BJ (cell line): ENCODE measurements at places on chromosomes 6 and 20. TPM values are rescaled to one million over a fixed set of nuclear protein-coding genes. Genes with fewer than 3 reads are reported as not detected.

The PHACTR1 gene
- polyA plus RNA-seq, result 0.40 and 0.42 TPM in 2 replicates

DNA sequence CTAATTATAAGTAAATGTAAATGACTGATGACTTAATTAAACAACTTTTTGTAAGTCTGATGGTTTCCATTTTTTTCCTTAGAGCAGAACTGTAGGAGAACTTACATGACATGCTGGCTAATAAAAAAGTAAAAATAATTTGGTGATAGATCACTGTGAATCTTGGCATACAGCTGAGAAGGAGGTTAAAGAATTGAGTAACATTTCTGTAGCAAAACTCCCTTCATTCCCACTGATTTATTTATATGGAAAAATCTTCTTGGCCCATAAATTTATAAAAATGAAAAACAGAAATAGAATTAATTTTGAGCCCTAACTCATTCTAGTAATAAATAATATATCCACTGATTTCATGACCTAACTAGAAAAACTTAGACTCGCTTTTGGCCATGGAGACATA lies 48.1 kb downstream of the SLC22A3 start:
- DNase-seq, result no peak

- DNase-seq, result no peak
Measured at GRCh38 chr6:87110636-87111035, 15.7 kb upstream of the CGA start.

The LY86 gene
- polyA plus RNA-seq, result not detected in 2 replicates
